Karpas-422 (cell line): ENCODE measurements at places on chromosomes 13 and 19. TPM values are rescaled to one million over a fixed set of nuclear protein-coding genes. Genes with fewer than 3 reads are reported as not detected.

GRCh38 chr19:40604647-40605215 lies 3.6 kb downstream of the LTBP4 start:
- no peak for DNase-seq

GRCh38 chr13:41823476-41823875 lies 137.4 kb downstream of the VWA8 start:
- DNase-seq: no peak

DNA sequence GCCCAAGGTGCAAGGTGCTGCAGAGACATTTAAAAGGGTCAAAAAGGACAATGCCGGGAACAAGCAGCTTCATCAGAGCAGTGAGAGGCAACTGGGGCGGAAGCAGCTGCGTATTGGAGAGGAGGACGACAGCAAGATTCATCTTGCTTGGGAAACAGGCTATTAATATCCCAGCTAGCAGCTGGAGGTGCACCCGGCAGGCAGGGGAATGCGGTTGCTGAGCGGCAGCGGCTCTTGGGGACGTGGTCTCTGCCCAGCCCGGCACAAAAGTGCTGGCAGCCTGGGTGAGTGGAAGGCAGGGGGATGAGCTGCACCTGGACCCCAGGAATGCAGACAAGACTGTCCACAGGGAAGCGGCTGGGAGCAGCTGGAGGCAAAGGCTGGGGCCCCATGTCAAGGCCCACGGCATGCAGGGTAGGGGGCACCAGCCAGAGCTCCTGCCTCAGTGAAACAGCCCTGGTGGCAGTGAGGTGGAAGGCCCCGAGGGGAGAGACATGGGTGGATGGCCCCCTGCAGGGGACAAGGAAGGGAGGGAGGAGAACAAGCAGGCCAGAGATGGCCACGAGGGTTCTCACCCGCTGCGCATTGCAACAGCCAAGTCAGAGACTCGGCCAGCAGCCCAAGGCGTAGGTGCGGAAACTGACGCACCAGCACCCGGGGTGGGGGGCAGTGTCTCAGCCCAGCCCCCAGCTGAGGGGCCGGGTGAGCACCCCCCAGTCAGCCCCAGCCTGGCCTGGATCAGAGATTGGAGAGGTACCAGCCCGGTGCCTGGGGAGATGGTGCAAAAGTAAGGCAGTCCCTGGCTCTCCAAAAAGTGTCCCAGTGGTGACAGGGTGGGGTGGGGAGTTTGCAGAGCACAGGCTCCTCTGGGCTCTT lies 34.4 kb downstream of the PEPD start:
- DNase-seq: no peak

DNA sequence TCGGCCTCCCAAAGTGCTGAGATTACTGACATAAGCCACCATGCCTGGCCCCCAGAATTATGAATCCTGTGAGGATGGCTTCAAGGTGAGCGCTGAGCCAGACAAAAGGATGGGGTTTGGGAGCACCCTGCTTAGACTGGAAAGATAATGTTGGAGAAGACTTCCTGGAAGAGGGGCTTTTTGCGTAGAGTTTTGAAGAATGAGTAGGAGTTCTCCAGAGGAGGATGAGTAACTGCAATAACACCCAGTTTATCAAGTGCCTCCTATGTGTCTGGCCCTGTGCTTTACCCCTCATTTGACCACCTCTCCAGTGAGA lies 641 bp upstream of the GDF15 start:
- no peak for DNase-seq

GRCh38 chr13:110978390-110978789 lies 63.5 kb upstream of the ANKRD10 start:
- no peak for DNase-seq

DNA sequence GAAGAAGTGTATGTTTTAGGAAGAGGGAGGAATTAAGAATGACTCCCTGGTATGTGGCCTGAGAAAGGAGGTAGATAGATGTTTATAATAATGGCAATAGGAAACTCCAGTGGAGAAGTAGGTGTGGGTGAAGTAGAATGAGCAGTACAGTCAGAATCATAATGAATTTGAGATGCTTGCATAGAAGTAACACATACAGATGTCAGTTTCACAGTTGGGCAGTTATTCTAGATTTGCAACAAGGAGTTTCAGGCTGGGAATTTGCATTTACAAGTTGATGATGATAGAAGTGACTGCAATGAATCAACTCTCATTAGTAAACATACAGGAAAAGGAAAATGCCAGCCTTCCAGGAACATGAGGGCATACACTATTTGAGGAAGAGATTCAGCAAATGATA lies 149.0 kb downstream of the SLITRK1 start:
- no peak for DNase-seq

DNA sequence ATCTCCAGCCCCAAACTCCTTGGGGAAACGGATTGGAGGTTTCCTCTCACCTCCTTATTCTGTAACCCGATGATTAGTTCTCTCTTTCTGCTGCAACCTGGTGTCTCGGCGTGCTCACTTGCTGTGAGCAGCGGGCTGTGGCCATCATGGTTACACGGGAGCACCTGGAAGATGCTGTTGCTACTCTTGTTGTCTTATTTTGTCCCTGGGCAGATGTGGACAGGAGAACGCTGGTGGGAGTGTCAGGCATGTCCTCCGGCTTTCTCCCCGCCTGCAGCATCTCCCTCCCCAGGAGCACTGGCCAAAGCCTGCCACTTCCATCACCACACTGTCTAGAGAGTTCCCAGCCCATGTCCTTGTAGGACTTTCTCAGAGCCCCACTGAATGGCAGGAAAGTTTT lies 211.8 kb upstream of the ZNF536 start:
- DNase-seq: peak; percentile 73

DNA sequence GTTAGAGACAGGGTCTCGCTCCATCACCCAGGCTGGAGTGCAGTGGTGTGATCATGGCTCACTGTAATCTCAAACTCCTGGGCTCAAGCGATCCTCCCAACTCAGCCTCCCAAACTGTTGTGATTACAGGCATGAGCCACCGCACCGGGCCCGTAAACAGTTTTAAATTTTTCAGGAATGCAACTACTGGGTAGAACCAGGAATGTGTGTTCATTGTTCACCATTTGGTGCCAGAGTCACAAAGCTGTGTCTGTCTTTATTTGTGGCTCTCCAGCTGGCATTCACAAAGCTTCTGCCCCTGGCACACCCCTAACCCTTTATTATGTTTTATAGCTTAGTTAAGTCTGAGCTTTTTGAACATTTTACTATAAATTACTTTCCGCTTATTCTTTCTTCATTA lies 19.8 kb upstream of the ACP7 start:
- DNase-seq: no peak

Gene POLR1G
- total RNA-seq: 6.6 and 10.5 TPM in 2 replicates

Gene KLK8
- total RNA-seq: not detected in 2 replicates

Gene PRRG2
- 1.3 and 3.8 TPM in 2 replicates for total RNA-seq

Gene CLEC17A
- total RNA-seq: 7.4 and 17.6 TPM in 2 replicates

Gene KCNC3
- 10.8 and 18.1 TPM in 2 replicates for total RNA-seq

Gene FAM83E
- 1.0 and 1.2 TPM in 2 replicates for total RNA-seq

Gene MBD3L2B
- not detected in 2 replicates for total RNA-seq
